Omental fat pad (tissue), 4 donors: ENCODE measurements at places on chromosomes 1 and 21. TPM values are rescaled to one million over a fixed set of nuclear protein-coding genes. Genes with fewer than 3 reads are reported as not detected.

- no peak for DNase-seq
Observed at GRCh38 chr1:202046748-202047708, 36.6 kb downstream of the ELF3 start.

Gene RAP1GAP
- total RNA-seq, result 0.74 TPM

Gene MYOG
- not detected for total RNA-seq

GRCh38 chr1:218388591-218388990 is 43.5 kb downstream of the TGFB2 start:
- DNase-seq, result no peak

DNA sequence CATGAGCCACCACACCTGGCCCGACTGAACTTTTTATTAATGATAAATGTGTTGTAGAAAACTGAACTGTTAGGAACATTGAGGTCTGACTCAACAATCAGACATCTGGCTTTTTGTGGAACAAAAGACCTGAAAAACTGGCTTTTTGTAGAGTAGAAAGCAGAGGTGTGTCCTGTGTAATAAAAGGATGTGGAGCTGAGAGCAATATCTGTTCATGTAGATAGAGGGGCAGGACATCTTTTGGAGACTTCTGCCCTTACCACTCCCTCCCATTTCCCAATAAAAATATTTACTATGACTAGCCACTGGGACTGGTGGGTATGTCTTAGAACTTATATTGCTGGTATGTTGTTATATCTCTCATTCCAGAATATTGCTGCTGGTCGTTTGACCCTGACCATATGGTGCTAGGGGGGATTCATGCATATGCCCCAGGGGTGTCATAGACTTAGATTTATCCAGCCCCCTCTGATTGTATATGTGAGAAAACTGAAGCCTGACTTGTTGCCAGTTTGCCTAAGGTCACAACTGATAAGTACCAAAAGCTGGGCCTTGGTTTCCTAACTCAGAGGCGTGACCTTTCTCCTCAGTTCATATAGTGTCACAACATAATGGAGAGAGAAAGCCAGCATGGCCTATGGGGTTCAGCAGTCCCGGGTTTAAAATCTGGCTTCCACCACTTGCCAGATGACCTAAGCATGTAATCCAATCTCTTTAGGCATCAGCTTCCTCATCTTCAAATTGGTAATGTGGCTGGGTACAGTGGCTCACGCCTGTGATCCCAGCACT is 33.5 kb upstream of the PIGV start:
- DNase-seq, result no peak

Gene ITLN1
- total RNA-seq, result 105 TPM

DNA sequence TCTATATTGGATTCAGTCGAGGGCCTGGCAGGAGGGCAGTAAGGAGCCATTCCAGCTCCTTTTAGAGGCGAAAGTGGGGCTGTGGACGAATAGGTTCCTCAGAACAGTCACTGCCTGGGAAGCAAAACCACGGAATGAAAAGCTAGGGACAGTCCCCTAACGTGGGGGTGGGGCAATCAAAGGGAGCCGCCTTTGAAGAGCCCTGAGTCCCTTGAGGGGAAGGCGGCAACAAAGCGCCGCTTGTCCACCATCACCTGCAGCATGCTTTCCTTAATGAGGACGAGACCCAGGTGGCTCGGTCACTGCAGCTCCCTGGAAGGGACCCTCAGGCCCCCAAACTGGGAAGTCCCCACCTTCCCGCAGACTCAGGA is 184.7 kb downstream of the ETS2 start:
- no peak for DNase-seq

Gene PRXL2B
- 7.1 TPM for total RNA-seq

DNA sequence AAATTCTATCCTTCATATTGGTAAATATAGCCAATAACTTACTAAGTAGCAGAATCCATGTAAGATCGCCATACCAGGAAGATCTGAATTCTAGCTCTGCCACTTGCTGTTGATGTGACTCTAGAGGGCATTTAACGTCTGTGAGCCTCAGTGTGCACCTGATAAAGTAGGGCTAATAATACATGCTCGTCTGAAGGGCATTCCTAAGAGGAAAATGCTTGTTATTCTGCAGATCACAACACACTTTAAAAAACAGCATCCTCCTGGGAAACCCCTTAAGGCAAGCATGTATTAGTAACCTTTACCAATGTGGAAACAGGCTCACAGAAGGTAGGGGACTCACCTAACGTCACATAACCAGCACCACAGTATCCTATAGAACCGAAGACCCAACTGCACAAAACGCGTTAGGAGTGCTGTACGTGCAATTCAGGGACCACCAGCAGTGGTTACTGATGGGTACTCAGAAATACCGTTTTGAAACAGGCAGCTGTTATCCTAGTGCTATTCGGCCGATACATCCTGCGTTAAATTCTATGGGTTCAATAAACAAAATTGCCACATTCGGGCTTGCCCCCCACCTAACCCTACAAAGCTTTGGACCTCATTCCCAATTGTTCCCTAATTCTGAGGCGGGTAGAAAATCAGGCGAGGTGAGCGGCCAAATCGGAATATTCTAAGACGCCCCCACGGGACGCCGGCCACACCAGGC is 758 bp downstream of the DEPDC1 start:
- DNase-seq, result no peak

DNA sequence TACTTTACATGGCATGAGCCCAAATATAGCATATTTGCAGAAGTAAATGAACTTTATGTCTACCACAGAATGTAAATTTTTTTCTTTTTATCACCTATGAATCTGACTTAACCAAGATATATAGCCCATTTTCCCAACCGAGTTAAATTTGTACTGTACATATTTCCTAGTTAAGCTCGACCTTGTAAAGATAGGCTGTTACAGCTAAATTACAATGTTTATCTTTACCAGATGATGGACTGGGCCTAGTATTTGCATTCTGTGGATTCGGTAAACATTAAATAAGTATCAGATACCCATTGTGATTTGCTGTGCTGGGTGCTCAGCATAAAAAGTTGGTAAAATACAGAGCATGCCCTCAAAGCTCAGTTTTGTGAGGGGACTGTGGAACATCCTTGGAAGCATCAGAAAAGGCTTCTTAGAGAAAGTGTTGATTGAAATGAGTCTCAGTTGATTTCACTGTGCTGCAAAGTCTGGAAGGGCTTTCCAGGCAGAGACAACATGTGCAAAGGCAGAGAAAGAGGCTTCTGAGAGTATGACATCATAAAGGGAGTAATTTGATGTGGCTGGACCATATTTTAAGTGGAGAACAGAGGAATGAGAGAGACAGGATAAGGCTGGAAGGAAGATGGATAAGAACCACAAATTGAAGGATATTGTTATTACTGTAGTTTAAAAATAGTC is 27.4 kb downstream of the MORC3 start:
- DNase-seq, result no peak

GRCh38 chr1:210025870-210026269 is 87.9 kb downstream of the SYT14 start:
- no peak for DNase-seq

- no peak for DNase-seq
Observed at GRCh38 chr1:37719572-37720195, 27.4 kb downstream of the CDCA8 start.

Gene MRPL37
- total RNA-seq, result 84.9 TPM

DNA sequence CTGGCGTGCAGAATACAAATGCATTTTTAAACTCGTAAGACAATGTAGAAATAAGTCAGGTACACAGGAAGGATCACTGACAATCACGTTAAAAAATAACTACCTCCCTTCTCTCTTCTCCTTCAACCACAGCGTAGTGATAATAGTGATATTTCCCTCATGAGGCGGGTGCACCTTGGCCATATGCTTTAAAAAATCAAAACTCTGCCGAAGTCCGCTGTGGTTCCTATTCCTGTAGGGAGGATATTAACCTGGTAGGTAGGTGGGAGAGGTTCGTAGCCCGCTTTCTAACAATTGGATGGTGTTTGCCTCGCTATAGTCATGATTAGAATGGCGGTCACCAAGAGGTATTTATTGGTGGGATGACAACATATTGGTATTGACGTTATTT is 732 bp downstream of the GREM2 start:
- DNase-seq, result no peak

DNA sequence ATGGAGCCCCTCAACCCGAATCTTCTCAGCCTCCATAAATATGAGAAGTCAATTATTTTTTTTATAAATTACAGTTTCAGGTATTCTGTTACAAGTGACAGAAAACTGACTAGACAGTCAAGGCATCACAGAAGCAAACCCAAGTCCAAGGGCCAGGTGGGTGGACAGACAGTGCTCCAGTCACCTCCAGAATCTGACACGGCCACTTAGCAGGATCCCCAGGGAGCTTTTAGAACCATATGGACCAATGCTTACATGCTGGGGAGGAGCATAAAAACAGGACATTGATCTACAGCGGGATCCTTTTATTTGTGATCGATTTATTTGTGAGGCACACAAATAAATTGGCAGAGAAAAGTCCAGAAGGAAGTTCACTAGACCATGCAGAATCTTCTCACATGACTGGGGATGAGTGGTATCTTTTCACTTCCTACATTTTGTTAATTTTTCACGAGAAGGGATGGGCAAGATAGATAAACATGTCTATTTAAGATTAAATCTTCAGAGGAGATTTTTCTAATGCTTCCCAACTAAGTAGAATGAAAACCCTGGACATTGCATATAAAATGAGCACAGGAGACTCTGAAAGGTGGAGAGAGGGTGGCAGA is 15.0 kb downstream of the ZNF496 start:
- DNase-seq, result no peak

DNA sequence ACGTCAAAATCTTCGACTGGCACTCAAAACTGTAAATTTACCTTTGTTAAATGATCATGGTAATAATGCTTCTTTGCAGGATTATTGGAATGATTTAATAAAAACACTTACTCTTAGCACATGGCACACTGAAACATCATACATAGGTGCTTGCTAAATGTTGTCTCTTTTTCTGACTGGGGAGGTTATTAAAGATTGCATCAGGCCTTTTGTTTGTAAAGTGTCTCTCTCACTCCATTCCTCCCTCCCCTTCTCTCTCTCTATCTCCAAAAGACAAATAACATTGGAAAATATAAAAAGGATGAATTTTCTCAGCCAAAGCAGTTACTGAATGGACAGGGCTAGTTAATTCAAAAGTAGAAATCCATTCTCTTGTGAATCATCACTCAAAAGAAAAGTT is 404.2 kb downstream of the DPYD start:
- DNase-seq, result no peak

Gene REN
- 1.4 TPM for total RNA-seq

DNA sequence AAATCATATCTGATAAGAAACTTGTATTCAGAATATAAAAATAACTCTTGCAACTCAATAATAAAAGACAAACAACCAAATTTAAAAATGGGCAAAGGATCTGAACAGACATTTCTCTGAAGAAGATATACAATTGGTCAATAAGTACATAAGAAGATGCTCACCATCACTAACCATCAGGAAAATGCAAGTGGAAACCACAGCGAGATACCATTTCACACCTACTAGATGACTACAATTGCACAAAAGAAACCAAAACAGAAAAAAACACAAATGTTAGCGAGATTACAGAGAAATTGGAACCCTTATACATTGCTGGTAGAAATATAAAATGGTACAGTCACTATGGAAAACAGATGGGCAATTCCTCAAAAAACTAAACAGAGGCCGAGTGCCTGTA is 11.5 kb upstream of the ZNF683 start:
- no peak for DNase-seq

Gene HJV
- not detected for total RNA-seq

GRCh38 chr1:31723828-31724359 is 20.1 kb upstream of the COL16A1 start:
- DNase-seq, result peak; percentile 50

Gene COA7
- total RNA-seq, result 10.1 TPM

DNA sequence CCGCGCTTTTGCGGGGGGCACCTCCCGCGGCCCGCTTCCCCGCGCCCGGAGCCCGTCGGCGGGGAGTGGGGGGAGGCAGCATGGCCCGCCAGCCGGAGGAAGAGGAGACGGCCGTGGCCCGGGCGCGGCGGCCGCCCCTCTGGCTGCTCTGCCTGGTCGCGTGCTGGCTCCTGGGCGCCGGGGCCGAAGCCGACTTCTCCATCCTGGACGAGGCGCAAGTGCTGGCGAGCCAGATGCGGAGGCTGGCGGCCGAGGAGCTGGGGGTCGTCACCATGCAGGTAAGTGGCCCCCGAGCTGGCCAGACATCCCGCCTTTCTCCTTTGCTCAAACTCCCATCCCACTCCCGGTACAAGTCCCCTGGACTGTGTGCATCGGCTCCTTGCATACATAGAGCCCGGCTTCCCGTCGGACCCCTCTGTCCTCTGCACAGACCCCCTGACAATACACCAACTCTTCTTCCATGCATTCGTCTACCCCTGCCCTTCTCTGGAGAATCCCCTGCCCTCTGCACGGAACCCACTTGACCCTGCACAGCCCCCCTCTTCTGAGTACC is 812 bp downstream of the CACHD1 start:
- no peak for DNase-seq

Gene DSCAM
- not detected for total RNA-seq

Gene FLG2
- total RNA-seq, result not detected

DNA sequence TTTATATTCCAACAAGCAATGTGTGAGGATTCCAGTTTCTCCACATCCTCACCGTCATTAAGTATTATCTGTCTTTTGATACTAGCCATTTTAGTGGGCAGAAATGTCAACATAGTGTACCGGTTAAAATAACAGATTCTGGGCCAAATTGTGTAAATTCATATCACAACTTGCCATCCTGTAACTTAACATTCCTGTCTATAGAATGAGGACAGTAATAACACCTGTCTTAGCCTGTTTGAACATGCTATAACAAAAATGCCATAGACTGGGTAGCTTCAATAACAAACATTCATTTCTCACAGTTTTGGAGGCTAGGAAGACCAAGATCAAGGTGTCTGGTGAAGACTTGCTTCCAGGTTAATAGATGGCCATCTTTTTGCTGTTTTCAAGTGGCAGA is 491.1 kb downstream of the PTBP2 start:
- DNase-seq, result no peak

DNA sequence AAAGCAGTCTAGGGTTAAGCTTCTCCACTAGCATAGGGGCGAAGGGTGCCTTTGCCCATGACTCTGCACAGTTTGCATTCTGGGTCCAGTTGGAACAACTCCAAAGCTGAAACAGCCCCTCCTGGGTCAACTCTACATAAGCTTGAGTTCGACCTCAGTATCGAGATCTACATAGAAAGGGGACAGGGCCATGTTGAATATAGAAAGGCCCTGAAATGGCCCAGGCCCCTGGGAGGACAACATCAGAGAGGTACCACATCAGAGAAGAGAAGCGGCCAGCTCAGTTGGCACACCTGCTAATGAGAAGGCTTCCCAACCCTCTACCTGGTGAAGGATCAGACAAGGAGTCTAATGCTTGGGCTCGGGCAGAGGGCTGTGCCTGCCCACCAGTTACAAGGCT is 1.6 kb downstream of the DENND2D start:
- no peak for DNase-seq
